ENCODE measurements at places on chromosomes 5 and 9.
A peak's percentile ranks its signal among the peaks of the same experiment; 100 is the strongest.

DNA sequence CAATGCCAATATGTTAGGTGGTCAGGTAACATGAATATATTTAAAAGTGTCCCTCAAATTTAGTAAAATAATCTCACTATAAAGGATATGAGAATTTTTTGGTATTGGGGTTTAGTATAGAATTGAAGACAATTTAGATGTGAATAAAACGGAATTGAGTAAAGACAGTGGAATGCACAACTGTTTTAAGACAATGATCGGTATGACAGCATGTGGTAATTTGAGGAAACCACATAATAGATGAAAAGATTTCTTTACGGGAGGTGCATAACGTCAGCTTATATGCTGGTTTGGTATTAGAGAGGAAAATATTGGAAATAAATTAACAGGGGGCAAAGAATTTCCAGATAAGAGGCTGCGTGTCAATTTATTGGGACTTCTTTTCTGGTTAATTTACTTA is 1043.2 kb downstream of the CDH18 start:
- DNase-seq: no peak

GRCh38 chr9:117097761-117098160 is 317.1 kb downstream of the ASTN2 start:
- no peak for DNase-seq

- peak; percentile 56 for DNase-seq
Observed at GRCh38 chr5:105993027-105993426, 1677.7 kb downstream of the EFNA5 start.

DNA sequence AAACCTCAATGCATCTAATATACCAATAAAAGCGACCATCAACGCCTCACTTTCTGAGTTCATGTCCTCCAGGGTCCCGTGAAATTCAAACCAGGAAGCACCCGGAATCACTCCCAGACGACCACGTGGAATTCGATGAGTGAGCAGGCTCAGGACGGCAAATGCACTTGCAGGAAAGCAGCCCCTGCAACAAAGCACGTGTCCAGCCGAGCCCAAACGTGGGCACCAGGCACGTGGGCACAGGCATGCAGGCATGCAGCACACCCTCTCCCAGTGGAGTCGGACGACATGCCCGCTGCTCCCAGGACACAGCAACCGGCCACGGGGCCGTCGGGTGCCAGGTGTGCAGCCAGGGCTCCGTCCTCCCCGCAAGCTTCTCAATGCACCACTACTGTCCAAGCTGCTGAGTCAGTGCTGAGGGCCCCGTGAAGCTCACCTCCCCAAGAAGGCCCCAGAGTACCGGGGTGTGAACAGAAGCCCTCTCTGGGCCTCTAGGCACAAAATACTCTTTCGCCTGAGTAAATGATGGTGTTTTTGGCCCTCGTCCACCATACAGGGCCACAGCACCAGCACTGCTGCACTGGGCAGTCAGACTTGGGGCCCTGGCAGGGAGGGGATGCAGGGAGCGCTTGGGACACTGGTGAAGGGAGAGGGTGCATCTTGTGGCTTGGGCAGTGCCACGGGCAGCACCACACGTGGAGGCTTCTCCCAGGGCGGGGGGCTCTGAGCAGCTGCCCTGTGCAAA is 87.6 kb downstream of the VAV2 start:
- DNase-seq: no peak

GRCh38 chr5:101080462-101081240 is 177.6 kb upstream of the ST8SIA4 start:
- DNase-seq: no peak

GRCh38 chr5:92508271-92508670 is 1072.7 kb downstream of the NR2F1-AS1 start:
- no peak for DNase-seq

GRCh38 chr5:154625031-154625430 is 130.1 kb upstream of the LARP1 start:
- no peak for DNase-seq

DNA sequence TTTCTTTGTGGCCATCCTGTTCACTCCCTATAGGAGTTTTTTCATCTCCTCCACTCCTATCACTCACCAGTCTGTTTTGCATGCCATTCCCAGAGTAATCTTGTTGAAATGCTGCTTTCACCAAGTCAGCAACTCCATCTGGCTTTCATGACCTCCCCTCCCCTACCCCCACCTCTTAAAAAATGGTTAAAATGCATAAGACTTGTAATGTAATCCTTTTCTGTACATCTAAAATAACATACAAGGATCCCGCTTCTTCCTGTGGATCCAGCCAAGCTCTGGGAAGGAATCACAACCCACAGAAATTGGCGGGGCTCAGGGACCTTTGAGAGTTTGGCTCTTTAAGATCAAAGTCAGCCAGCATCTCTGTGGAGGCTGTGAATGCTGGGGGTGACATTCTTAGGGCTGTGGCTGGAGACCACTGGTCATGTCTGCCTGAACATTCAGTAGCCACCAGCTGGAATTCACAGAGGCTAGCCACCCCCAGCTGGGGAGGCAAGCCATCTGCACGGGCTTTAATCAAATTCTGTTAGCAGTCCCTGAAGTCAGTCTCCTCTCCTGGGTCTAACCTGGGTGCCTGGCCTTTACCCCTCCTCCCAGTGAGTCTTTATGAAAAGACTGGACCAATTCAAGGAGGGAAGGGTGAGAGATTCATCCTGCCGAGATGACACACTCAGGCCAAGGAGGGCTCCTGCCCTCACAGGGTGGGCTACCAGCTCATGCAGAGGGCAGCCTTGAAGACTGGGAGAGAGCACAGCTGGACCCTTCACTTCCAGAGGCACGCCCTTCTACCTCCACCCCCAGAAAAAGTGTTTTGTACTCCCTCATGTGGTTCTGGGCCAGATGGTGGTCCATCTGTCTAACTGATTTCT is 132.9 kb downstream of the LIFR start:
- no peak for DNase-seq

- DNase-seq: no peak
Observed at GRCh38 chr5:87722286-87722685, 309.6 kb upstream of the CCNH start.

DNA sequence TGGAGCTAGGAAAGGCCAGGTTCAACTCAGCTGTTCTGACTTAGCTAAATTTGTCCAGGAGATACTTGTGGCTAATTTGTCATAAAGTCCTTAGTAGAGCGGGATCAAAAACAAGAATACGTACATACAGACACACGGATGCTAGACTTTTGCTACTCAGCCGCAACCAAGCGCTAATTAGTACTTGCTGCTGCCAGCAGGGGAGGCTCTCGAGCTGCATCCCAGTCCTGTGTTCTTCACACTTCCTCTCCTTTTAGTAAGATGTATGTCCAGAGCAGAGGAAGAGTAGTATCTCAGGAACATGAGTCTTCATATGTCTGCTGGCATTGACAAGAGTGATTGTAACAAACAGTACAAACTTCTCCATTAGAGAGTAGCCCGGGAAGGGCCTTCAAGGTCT is 58.3 kb downstream of the CYFIP2 start:
- DNase-seq: no peak

DNA sequence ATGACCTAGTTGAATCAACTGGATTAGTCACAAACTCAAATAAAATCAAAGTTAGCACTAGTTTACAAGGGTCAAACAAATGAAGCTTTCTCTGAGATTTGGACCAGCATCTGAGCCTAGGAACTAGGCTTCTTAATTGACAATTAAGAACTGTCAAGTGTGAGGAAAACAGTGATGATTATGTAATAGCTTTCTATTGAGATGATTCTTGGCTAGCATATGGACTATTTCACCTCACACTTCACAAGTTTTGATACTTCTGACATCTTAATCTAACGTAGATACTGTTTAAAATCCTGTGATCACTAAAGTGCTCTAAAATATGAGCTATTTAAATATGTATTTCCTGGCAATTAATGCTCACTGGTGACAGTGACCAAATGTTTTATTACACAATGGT is 542.9 kb downstream of the EFNA5 start:
- no peak for DNase-seq

DNA sequence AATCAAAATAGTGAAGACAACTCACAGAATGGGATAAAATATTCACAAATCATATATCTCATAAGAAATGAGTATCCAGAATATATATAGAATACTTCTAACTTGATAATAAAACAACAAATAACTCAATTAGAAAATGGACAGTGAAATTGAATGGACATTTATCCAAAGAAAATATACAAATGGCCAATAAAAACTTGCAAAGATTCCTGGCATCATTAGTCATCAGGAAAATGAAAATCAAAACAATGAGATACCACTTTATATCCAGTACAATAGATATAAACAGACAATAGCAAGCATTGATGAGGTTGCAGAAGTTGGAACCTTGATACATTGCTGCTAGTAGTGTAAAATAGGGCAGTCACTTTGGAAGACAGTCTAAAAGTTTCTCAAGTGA is 12.8 kb upstream of the TLR4 start:
- DNase-seq: no peak

All from NCI-H146 (cell line).